CD4-positive, alpha-beta T cell treated with Interferon gamma for 1 hour (primary cell): ENCODE measurements at places on chromosomes 5 and 9.

GRCh38 chr5:136308212-136308795 is 57.0 kb downstream of the TRPC7 start:
- no peak for DNase-seq

- DNase-seq = no peak
Observed at GRCh38 chr5:55338092-55338613, 30.4 kb downstream of the MTREX start.

DNA sequence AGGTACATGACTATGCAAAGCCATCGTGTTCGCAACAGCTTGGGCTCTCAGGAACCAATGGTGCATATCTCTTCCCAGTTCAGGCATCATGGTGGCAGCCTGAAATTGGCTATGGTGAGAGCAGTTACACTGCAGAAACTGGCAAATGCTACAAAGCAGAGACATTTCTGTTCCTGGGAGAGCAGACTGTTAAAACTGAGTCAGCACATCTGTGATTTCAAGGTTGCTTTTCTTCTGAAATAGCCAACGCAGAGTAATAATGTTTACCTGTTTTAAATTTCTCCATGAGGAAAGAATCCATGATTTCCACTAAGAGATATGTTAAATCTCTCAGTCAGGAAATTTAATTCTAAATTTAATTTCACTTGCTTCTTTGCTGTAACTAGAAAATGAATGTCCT is 47.8 kb downstream of the C7 start:
- DNase-seq = no peak

DNA sequence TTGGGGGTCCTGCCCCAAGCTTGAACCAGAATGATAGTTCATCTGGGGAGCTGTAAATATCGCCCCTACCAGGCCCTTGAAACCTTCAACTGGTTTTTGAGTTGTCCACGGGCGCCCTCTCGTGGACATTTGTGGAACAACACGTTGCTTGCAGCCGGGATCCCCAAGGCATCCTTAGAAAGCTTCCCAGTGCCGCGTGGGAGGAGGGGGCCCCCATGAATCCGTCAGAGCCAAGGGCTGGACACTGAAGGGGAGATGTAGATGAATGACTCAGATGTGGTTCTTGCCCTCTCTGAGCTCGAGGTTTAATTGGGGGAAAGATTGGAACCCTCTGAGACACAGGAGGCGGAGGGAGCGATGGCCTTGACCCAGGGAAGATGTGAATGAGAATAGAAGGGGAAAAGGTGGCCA is 31.8 kb upstream of the ORM1 start:
- peak; percentile 37 for DNase-seq

GRCh38 chr5:66828046-66828547 is 231.9 kb downstream of the MAST4 start:
- DNase-seq = no peak

- no peak for DNase-seq
Observed at GRCh38 chr9:87497080-87497603, 525 bp upstream of the DAPK1 start.

GRCh38 chr9:93709600-93710369 is 133.4 kb downstream of the PHF2 start:
- DNase-seq = no peak

GRCh38 chr5:121954086-121954485 is 7.7 kb upstream of the SRFBP1 start:
- DNase-seq = no peak

GRCh38 chr9:27356446-27356845 is 59.5 kb upstream of the EQTN start:
- DNase-seq = no peak

DNA sequence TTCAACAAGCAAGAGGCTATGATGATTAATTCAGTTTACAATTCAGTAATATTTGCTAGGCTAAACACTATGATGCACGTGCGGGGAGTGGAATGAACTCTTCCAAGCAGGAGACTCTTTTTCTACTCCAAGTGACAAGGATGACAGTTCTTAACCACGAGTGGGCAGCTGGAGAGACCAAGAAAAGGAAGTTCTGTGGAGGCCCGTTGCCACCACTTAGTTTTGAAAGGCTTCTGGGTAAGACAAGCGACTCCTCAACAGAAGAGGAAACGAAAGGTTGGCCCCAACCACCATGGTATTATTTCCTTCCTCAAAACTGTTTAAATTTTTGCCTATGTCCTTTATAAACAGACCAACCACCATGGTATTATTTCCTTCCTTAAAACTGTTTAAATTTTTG is 2.8 kb downstream of the DCAF12 start:
- peak; percentile 60 for DNase-seq

- no peak for DNase-seq
Observed at GRCh38 chr5:45262061-45262590, 434.1 kb downstream of the HCN1 start.

DNA sequence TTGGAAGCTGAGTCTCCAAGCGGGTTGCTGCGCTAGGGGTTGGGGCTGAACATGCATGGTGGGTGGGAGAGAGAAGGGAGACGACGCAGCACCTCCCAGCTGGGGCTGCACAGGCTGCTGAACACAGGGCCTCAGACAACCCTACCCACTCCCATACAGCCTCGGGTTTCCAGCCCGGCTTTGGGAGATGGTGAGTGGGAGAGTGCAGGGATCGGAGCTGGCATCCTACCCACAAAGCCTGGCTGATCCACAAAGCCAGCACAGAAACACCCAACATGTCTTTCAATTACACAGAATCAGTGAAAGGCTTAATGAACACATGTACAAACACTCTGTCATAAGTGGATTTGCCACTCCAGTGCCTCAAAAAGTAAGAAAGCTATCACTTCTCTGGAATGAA is 64.8 kb downstream of the NSG2 start:
- no peak for DNase-seq

DNA sequence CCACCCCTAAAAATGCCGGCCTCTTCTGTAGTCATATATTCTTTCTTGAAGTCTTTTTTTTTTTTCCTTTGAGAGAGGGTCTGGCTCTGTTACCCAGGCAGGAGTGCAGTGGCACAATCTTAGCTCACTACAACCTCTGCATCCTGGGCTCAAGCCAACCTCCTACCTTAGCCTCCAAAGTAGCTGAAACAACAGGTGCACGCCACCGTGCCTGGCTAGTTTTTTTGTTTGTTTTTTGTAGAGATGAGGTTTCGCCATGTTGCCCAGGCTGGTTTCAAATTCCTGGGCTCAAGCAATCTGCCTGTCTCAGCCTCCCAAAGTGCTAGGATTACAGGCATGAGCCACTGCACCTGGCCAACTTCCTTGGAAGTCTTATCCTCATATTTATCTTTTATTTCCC is 19.1 kb downstream of the SREK1IP1 start:
- DNase-seq = no peak

DNA sequence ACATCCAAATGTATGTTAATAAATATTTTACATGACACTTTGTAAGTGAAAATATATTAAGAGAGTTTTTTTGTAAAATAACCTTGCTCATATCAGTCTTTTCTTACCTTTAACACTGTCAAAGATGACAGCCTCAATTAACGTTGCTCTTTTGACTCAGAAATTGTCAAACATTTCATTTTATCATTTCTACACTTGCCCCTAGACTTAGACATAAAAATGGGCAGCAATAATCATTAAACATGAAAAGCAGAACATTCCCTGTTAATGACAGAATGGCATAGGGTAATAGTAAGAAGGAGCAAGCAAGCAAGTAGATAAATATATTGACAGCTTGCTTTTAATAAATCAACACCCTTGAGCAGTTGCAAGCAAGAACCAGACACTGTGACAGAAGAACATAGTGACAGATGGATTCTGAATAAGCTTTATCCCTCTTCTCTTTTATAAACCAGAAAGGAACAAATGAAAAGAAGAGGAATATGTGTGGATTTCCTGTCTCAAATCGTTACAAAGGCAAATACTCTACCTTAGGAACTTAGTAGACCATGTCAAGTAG is 796.0 kb upstream of the CHD1 start:
- DNase-seq = no peak

DNA sequence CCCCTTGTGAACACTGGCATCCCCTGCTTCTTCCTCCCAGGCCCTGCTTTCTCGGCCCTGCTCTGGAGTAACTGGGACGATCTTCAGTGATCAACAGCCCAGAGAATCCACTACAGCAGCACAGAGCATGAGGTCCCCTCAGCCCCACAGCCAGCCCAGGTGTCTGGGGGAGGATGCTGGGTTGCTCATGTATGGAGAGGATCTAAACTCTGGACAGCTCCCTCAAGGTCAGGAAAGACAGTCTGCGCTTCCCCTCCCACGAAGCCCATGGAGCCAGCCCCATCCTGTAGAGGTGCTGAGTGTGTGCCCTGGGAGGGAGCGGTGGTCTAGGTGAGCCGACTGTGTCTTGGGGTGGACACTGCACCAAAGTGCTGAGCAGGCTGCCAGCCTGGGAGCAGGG is 190.2 kb downstream of the GABBR2 start:
- no peak for DNase-seq

DNA sequence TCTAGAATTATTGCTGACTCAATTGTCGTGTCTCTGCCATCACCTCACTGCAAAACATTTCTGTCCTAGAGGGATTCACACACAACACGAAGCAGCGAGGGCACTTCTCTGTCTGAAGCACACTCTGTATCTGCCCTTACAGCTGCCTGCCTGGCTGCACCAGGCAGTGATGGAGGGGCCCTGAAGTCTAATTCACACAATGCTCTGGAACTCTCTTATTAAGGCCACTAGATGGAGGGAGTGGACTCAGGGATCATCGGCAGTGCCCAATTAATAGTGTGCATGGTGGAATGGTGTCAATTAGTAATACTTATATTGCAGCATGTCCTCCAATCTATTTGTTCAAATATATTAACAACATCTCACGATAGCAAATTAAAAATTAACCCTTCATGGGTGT is 157.5 kb upstream of the MAP1B start:
- DNase-seq = no peak

DNA sequence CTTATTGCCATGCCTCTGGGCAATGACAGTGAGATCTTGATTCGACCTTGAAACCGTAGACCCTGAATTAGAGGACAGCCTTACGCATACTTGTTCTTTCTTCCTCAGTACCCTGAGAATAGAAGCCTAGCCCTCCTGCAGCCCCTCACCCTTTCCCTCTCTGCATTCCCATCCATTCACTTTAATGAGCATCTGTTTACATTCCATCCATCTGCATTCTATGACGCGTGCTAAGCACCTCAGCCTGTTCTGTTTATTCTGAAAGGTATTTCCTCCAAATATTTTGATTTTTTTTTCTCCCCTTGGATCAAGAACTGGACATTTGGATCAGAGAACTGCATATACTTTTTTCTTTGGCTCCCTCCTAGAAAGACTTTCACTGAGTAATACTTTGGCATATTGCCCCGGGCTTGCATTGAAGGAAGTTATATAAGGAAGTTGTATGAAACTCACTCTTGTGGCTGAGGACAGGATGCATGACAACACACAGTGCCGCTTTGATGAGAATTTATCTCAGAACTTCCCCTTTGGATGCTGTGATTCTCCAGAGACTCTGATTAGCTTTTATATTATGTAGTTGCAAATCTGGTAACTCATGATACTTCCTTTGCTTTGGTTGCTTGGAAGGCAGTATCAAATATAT is 15.7 kb downstream of the TMEM8B start:
- DNase-seq = peak; percentile 56

GRCh38 chr5:116360008-116360853 is 214.4 kb downstream of the SEMA6A start:
- no peak for DNase-seq

DNA sequence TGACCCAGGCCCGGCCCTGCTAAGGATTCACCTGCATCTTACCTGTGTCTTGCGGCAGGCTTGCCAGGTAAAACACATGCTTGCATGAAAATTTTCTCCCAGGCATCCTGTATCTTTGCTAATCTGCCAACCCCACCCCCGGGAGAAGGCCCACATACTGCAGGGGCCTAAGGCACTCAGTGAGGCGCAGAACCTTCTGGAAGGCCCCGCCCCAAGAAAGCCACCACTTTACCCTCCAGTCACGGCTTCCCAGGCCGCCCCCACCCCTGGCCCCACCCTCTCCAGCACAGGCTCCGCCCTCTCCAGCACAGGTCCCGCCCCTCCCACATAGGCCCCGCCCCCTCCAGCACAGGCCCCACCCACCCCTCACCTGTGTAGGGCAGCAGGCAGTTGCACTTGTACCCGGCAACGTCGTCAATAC is 29.8 kb upstream of the SEC16A start:
- peak; percentile 25 for DNase-seq

GRCh38 chr9:36991516-36992134 is 42.4 kb downstream of the PAX5 start:
- DNase-seq = no peak

GRCh38 chr5:11407556-11408145 is 496.6 kb downstream of the CTNND2 start:
- DNase-seq = no peak

DNA sequence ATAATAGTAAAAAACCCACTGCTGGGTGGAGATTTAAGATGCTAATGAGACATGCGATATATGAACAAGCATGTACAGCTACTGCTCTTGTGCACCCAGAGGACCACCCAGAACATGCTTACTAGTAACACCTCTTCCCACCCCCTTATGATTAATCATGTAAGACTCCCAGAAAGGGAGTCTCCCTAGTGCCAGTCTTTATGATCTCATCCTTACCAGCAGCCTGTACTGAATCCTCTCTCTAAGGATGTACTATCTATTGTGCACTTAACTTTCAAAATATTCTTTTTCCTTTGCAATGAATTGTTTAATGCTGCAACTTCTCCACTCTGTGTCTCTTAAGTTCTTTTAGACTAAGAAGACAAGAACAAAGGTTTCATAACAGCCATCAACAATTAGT is 9.1 kb upstream of the MAT2B start:
- no peak for DNase-seq

DNA sequence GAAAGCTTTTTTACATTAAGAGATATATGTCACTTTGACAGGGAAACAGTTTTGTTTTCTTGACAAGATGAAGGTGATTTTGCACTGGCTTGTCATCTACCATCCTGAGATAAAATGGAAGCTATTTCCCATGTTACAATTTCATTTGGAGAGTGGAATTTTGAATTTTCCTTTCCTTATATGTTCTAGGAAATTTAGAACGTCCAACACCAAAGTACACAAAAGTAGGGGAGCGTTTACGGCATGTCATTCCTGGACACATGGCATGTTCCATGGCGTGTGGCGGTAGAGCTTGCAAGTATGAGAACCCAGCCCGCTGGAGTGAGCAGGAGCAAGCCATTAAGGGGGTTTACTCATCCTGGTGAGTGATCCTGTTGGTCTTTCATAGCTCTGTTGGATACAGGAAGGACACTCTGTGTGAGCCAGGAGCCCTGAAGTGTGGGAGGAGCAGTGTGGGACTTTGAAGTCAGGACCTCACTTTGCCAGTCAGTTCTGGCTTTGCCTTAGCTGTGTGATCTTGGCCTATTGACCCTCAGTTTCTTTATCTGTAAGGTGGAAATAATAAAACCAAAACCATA is 887 bp downstream of the PTPDC1 start:
- no peak for DNase-seq

- DNase-seq = no peak
Observed at GRCh38 chr9:5909976-5910375, 19.3 kb downstream of the MLANA start.

DNA sequence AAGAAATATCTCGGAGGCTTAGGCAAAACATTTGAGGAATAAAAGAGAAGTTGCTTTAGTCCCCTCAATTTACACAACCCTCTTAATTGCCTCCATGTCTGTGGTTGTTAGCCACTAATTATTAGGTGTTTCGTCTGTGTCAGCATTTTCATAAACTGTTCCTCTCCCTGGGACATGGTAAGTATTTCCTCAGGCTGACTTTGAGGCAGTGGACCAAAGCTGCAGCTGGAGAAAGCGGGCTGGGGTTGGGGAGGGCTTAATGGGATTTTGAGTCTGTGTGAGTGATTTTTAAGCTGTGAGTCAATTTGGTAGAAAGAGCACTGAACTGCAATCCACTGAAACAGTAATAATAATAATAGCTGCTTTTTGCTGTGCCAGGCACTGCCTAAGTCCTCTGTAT is 13.0 kb upstream of the TTC1 start:
- DNase-seq = no peak
